ENCODE measurements at places on chromosomes 13 and 19.

- DNase-seq: no peak
These were observed 178.8 kb upstream of the RFC3 start for GRCh38 chr13:33639158-33639557.

DNA sequence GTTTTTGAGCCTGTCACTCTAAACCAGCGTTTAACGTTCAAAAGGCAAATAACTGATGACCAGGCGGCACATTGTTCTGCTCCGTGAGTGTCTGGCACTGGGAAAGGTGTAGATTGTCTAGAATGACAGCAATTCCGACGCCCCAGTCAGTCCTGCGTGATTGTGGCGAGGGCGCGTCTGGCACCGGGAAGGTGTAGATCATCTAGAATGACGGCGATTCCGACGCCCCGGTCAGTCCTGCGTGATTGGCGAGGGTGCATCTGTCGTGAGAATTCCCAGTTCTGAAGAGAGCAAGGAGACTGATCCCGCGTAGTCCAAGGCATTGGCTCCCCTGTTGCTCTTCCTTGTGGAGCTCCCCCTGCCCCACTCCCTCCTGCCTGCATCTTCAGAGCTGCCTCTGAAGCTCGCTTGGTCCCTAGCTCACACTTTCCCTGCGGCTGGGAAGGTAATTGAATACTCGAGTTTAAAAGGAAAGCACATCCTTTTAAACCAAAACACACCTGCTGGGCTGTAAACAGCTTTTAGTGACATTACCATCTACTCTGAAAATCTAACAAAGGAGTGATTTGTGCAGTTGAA is 26.1 kb upstream of the NDUFS7 start:
- no peak for DNase-seq

GRCh38 chr19:2949939-2950285 is 5.1 kb upstream of the ZNF77 start:
- peak; percentile 46 for DNase-seq

DNA sequence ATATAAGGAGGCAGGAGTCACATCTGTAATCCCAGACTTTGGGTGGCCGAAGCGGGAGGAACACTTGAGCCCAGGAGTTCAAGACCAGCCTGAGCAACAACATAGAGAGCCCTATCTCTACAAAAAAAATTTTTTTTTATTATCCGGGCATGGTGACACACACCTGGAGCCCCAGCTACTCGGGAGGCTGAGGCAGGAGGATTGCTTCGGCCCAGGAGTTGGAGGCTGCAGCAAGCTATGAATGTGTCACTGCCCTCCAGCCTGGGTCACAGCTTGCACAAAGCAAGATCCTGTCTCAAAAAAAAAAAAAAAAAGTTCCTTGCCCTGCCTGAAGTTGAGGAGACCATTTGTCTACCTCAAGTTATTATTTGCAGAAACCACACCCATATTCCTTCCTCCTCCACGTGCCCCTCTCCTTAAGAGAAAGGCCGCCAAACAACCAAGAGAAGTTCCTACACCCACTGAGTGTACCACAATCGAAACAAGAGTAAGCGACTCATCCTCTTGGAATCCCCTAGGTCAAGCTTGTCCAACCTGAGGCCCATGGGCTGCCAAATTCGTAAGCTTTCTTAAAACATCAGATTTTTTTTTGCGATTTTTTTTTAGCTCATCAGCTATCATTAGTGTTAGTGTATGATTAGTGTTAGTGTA is 2.2 kb downstream of the ABCC4 start:
- peak; percentile 25 for DNase-seq

DNA sequence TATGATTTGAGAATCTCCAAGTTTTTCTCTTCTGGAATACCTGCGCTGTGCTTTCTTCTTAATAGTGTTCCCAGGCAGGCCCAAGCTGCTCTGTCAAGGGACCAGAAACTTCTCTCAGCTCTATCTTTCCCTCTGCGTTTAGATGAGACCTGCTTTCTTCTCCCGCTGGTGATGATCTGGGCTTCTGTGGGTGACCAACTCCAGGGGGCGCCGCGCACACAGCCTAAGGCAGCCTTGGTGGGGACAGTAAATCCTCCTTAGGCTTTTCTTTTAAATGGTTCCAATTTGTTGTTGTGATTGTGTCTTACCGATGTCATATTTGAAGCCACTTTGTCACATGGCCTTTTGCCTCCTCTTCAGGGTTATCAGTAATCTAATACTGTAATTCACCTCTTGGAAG is 439.4 kb upstream of the KLF12 start:
- no peak for DNase-seq

DNA sequence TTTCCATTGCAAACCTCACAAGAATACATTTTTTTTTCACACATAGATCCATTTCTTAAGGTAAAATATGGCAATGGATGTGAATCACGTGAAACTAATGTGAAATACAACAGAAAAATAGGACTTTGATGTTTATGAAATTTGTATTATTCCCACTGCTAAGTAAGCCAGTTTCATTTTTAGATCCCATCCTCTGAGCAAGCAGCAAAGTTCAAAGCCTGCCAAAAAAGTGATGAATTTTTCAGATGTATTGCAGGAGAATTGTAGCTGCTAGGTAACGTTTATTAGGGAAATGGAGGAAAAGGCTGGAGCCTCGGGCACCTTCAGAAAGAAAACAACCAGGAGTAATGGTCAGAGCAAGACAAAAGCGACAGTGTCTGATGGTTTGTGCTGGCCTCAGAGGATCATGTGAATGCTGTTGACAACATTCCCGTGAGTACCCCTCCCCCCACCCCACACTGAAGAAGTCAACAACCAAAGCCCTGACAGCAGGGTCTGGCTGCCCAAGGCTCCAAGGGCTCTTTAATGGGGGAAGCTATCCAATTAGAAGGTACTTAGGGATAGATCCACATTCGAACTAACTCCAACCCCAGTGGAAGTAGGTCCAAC is 95.5 kb downstream of the OXGR1 start:
- no peak for DNase-seq

Data from SW 1271 (cell line).